ENCODE measurements at places on chromosomes 4 and X.

GRCh38 chr4:53693408-53693807, 102.1 kb upstream of the LNX1 start:
- DNase-seq = no peak

- peak; percentile 46 for DNase-seq
Measured at GRCh38 chrX:68665502-68665901, 18.0 kb downstream of the STARD8 start.

DNA sequence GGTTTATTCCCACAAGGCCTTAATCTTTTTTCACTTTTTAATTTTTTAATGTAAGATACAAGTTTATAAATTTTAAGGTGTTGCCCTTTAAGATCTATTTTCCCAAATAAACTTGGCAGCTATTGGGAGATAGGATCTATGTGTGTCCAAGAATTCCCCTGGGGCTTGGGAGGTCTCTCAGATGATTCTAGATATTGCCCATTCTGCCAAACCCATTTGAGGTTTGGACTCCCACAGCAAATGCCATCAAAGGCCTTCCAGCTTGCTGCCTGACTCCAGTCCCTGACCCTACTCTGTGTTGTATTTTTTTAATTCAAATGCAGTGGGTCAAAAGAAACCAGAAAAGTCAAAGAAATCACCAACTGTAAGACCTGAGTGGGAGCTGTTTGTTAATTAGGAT, 120.0 kb upstream of the CHRDL1 start:
- no peak for DNase-seq

GRCh38 chr4:5989236-5990225, 28.7 kb downstream of the C4orf50 start:
- no peak for DNase-seq

DNA sequence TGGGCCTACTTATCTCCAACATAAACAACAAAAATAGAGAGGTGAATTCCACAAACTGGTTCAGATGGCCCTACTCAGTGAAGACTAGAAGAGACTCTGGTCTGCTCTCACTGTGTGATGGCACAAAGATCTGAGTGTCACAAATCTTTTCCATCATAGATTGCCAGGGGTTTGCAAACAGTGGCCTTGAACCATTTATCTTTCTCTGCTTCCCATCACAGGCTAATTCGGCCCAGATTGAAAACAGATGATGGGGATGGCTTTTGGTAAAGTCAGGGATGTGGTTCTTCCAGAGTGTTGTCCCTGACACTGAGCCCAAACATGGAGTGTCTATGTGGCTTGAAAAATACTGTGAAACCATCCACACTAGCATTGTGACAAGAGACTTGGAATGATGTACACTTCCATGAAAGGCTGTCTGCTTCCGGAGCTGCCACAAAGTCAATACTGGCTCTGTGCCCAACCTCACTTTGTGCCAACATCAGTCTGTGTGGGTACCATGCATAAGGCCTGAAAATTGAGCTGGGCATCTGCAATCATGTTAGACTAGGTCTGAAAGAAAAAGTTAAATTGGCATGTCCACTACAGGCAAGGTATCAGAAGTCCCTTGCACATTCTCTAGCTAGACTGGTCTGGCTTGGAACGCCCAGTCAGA, 25.2 kb upstream of the PLAC1 start:
- no peak for DNase-seq

DNA sequence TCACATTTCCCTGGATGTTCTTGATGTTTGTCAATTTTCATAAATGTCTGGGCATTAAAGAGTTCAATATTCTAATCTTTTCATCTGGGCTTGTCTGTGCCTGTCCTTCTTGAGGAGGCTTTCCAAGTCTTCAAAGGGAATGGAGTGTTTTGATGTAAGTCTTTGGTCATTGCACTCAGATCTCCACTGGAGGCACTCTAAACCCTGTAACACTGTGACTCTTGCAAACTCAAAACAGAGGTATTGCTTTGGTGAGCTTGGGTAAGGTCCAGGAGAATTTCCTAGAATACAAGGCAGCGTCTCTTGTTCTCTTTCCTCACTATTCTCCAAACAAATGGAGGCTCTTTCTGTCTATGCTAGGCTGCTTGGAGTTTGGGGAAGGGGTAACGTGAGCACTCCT, 1118.1 kb upstream of the PABPC4L start:
- no peak for DNase-seq

- no peak for DNase-seq
Measured at GRCh38 chr4:29558789-29559188, 1161.4 kb upstream of the PCDH7 start.

GRCh38 chr4:4672402-4672801, 130.6 kb upstream of the STX18 start:
- no peak for DNase-seq
